NCI-H510A (cell line): ENCODE measurements at places on chromosomes 6 and 20.
A peak's percentile ranks its signal among the peaks of the same experiment; 100 is the strongest.

- no peak for DNase-seq
Observed at GRCh38 chr6:119020597-119021561, 57.6 kb downstream of the FAM184A start.

- peak; percentile 86 for DNase-seq
Observed at GRCh38 chr20:63978319-63979228, 868 bp downstream of the SAMD10 start.

- DNase-seq, result no peak
Observed at GRCh38 chr6:106799031-106799894, 169.9 kb downstream of the QRSL1 start.

DNA sequence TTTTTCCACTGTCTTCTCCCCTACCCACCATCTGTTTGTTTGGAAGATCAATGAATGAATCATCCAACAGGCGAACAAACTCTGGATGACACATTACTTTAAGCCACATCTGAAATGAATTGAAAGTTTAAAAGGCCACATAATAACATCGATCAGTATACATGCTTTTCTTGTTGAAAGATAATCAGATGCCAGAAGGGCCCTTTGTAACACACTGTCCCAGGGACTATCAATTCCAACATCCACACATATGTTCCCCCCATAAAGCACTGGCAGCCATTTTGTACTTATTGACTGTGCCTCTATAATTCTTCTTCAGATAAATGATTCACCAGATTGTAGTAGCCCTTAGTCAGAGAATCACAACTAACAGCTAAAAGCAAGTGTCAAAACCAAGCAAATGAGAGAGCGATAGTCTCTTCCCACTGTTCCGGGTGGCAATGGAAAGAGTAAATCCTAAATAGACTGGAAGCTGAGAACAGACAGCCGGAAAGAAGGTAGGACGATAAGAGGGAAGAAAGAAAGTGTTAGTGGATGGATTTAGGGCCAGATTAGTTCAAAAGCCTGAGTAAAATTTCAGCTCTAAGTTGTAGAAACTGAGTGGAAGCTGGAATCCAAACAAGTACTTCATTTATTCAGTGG lies 184.9 kb upstream of the TENT5A start:
- DNase-seq, result no peak

GRCh38 chr6:34145161-34146020 lies 496 bp downstream of the GRM4 start:
- DNase-seq, result peak; percentile 62

GRCh38 chr20:61253640-61254511 lies 1.8 kb downstream of the CDH4 start:
- DNase-seq, result no peak

- no peak for DNase-seq
Observed at GRCh38 chr6:156658186-156658965, 118.8 kb upstream of the ARID1B start.

GRCh38 chr6:156057869-156058268 lies 602.2 kb upstream of the NOX3 start:
- no peak for DNase-seq

DNA sequence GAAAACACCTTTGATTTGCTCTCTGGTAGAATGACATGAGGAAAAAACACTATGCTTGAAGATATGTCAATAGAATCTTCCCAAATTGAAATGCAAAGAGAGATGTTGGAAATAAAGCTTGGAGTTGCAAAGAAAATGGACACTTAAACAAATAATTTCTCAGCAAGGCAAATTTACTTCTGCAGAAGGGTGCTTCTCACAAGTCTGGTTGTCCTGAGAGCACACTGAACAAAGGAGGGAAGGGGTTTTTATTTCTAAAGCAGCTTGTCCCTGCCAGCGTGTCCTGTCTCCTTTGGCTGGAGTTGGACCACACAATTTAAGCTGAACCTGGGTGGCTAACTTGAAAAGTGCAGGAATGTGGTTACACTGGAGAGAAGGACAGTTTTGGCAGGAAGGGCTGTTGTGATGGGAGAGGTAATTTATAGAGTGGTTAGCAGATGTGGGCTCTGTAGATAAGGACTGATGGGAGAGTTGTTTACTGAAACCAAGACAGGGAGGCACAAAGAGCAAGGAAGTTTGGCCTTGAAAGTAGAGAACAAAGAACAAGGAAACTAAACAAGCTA lies 454.6 kb upstream of the EYS start:
- DNase-seq, result no peak

DNA sequence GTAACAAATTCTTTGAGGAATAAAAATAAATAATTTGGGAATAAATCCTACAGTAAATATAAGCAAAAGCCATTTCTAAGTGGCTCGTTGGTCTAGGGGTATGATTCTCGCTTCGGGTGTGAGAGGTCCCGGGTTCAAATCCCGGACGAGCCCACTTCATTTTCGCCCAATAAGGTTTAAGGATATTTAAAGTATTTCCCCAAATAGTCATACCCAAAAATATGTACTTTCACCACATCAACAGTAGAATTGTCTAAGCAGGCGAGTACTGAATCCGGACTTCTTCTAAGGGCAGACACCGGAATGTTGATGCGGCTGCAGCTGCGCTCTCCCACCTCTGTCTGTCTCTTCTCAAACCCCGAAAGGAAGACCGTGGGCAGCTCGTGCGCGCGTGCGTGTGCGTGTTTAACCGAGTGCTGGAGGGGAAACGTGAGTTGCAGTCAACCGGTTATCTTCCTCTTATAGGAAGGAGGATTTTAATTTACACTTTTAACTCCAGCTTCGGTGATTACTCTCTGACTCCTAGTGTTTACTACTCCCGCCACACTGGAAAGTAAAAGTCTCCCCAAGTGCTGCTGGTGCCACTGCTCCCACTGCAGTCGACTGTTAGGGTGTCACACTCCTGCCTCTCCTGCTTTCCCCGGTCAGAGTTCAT lies 155.7 kb upstream of the PRSS16 start:
- no peak for DNase-seq

GRCh38 chr6:79755967-79756366 lies 124.8 kb downstream of the SH3BGRL2 start:
- no peak for DNase-seq

- DNase-seq, result no peak
Observed at GRCh38 chr6:69861986-69862385, 4.4 kb upstream of the COL19A1 start.

DNA sequence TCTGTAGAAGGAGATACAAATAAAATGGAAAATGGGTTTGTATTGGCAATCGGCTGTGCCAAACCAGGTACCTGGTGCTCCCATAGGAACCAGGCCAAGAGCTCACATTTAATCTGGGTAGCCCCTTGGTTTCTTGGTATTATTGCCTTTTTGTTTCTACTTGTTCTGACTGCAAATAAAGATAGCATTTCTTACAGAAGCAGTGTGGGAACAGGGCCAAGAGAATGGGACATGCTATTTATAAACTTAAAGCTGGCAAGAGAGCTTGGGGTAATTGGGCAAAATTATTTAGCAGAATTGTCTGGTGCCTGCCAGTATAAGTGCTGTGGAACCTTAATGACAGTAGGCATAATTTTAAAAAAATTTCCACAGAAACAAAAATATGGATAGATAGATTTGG lies 113.5 kb upstream of the GLP1R start:
- DNase-seq, result no peak

DNA sequence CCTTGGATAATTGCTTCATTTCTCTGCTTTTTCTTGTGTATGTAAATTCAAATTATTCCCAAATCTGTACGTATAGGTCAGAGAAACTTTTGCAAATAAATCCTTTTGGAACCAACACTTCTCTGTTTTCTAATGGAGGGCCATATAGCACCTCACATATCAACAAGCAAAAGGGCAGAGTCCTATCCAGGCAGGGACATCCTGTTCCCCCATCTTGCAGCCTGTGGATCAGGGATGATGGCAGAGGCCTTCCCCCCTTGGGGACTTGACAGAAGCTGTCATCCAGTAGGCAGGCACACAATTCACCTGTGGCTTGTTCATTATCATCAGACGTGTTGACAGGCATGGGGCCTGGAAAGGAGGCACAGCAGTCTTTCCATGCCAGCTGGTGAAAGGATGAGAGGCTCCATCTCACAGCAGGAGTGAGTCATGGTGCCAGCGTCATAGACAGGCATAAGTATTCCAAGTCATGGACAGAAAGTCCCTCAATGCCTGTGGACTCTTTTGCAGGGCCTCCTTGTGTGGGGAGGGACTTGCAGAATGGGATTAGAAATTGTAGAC lies 31.8 kb upstream of the PLEKHG1 start:
- DNase-seq, result no peak

GRCh38 chr20:63934271-63935068 lies 21.7 kb downstream of the UCKL1 start:
- DNase-seq, result no peak

GRCh38 chr6:70118670-70119069 lies 184.2 kb downstream of the COL9A1 start:
- no peak for DNase-seq

DNA sequence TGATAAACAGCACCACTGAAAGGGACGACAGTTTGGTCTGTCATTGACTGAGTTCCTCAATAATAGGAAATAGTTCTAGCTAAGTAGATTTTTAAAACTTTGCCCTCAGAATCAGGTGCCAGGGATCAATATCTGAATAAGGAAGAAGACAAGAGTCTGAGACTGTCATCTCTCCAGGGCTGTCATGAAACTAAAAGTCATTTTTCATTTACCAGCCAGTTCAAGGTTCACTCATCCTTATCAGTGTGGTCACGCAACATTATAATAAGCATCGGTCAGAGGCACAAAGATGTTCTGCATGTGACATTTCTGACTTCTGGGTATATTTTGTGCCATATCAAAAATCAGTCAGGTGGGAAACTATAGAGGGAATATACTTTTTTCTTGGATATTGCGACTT lies 52.5 kb upstream of the E2F3 start:
- no peak for DNase-seq

DNA sequence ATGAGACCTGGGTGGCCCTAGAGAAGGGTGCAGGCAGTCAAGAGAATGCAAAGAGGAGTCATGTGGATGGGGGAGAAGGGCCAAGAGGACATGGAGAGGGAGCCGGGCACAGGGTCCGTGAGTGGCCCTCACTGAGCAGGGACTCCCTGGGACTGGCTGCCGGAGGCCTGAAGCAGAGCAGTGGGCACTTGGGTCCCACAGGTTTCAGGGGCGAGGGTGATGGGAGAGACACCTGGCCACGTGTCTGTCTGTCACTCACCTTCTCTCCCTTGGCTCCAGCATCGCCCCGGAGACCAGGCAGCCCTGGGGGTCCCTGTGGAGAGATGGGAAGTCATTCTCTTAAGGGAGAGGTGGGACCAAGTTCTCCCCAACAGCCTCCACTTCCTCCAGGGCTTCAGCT lies 25.5 kb downstream of the COL11A2 start:
- DNase-seq, result no peak

- DNase-seq, result peak; percentile 78
Observed at GRCh38 chr6:40585651-40586269, 1.4 kb downstream of the LRFN2 start.

DNA sequence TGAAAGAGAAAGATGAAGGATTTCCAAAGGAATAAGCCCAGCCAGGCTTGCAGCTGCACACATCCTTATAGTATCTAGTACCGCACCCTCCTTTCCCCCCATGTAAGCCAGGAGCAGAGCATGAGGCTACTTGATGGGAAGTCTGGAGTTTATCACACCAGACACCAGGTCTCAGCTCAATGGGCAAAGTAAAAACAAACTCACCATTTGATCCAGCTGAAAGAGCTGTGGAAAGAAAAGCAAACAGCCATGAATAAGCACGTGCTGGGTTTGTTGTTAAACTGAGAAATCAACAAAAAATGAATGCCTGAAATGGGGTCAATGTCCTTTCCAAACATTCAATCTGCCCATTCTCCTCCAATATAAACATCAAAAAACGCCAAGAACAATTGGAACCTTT lies 50.6 kb upstream of the MAP7 start:
- no peak for DNase-seq

DNA sequence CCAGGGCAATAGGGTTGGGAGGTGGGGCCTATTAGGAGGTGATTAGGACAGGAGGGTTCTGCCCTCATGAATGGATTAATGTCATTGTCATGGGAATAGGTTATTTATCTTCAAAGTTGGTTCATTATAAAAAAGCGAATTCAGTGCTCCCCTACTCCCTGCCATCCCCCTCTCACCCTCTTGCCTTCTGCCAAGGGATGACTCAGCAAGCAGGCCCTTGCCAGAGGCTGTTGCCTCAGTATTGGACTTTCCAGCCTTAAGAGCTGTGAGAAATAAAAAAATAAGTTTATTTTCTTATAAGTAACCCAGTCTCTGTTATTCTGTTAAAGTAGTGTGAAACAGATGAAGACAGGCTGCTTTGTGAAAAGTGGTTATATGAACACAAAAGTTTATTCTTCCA lies 381.1 kb upstream of the ZFP64 start:
- no peak for DNase-seq

GRCh38 chr6:131854803-131855202 lies 47.0 kb downstream of the ENPP1 start:
- DNase-seq, result no peak

GRCh38 chr20:10636326-10636818 lies 37.4 kb downstream of the JAG1 start:
- DNase-seq, result no peak

- no peak for DNase-seq
Observed at GRCh38 chr20:17612287-17612991, 42.6 kb downstream of the DSTN start.

- no peak for DNase-seq
Observed at GRCh38 chr20:31573555-31574321, 31.4 kb upstream of the ID1 start.

DNA sequence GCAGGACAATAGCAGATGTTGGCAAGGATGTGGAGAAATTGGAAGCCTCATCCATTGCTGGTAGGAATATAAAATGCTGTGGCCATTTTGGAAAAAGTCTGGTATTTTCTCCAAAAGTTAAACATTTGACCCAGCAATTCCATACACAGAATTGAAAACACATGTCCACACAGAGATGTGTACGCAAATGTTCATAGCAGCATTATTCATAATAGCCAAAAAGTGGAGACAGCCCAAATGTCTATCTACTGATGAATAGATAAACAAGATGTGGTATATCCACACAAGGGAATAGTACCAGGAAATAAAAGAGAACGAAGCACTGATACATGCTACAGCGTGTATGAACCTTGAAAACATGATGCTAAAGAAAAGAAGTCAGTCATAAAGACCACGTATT lies 40.5 kb downstream of the CFAP61 start:
- no peak for DNase-seq

DNA sequence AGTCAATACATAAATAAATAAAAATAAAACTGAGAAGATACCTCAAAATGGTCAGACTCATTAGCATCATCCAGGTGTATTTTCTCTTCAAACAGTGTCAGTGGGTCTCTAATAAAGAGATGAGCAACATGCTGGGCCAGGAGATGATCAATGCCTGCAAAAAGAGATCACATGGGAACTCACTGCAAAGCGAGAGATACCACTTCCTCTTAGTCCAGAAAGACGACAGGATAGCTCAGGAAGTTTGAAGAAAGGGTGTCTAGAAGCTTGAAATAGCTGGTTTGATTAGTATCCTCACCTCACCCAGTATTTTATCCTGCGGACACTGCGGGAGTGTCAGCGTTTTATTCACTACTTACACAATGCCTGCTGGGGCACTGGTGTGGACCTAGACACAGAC lies 38.0 kb downstream of the GCLC start:
- DNase-seq, result no peak

- no peak for DNase-seq
Observed at GRCh38 chr6:35087361-35088280, 53.5 kb downstream of the TCP11 start.

- no peak for DNase-seq
Observed at GRCh38 chr20:5491455-5491854, 174.7 kb upstream of the PROKR2 start.

GRCh38 chr6:156807028-156807427 lies 29.9 kb downstream of the ARID1B start:
- no peak for DNase-seq

GRCh38 chr6:143652841-143653331 lies 24.9 kb upstream of the PHACTR2 start:
- no peak for DNase-seq
